ENCODE measurements at places on chromosomes 2 and 18. TPM values are rescaled to one million over a fixed set of nuclear protein-coding genes. Genes with fewer than 3 reads are reported as not detected.

ADD2 gene
- polyA plus RNA-seq = 1.8 TPM

EN1 gene
- polyA plus RNA-seq = 6.1 TPM

VPS4B gene
- 24.1 TPM for polyA plus RNA-seq

LHCGR gene
- polyA plus RNA-seq = 0.15 TPM

DSC2 gene
- 10.1 TPM for polyA plus RNA-seq

MBD1 gene
- 40.5 TPM for polyA plus RNA-seq

NTSR2 gene
- not detected for polyA plus RNA-seq

PFN4 gene
- 0.94 TPM for polyA plus RNA-seq

METTL5 gene
- 57.5 TPM for polyA plus RNA-seq

TLX2 gene
- not detected for polyA plus RNA-seq

AKAIN1 gene
- polyA plus RNA-seq = not detected

TEX44 gene
- polyA plus RNA-seq = not detected

BUB1 gene
- polyA plus RNA-seq = 7.1 TPM

MAT2A gene
- 233 TPM for polyA plus RNA-seq

CDKL4 gene
- not detected for polyA plus RNA-seq

ELOA2 gene
- not detected for polyA plus RNA-seq

MOGAT1 gene
- polyA plus RNA-seq = not detected

PAX3 gene
- 1.5 TPM for polyA plus RNA-seq

NETO1 gene
- not detected for polyA plus RNA-seq

CNRIP1 gene
- 20.1 TPM for polyA plus RNA-seq

DOK6 gene
- 3.5 TPM for polyA plus RNA-seq
